ENCODE measurements at places on chromosomes 13 and 19. TPM values are rescaled to one million over a fixed set of nuclear protein-coding genes. Genes with fewer than 3 reads are reported as not detected.

GRCh38 chr13:91238036-91238435 is 109.5 kb upstream of the MIR17HG start:
- no peak for DNase-seq
- no peak overlapping the region for H3K27ac ChIP-seq
- no peaks in the 10 kb centered on the region for H3K4me1 ChIP-seq
- no peaks in the 10 kb centered on the region for H3K36me3 ChIP-seq

- H3K27ac ChIP-seq = no peak overlapping the region
- peaks cover 62% of the 10 kb centered on the region for H3K36me3 ChIP-seq
- DNase-seq = no peak
- no peak overlapping the region for H3K4me3 ChIP-seq
- peaks cover 13% of the 10 kb centered on the region for H3K4me1 ChIP-seq
These were observed 5.2 kb downstream of the SIRT6 start for GRCh38 chr19:4177146-4177545.

DNA sequence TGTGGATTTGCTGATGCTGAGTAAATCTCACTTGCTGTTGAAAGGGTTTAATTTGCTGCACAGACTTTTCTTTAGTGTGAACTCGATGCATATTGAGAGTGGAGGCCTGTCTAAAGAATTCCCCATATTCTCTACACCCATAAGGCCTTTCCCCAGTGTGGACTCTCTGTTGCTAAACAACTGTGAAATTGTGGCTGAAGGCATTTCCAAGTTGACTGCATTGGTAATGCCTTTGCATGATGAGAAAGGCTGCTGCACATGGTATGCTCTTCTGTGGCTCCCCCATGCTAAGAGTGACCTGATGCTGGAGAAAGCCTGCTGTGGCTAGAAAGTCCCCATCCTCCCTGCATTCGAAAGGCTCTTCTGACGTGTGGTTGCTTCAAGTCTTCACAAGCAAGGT is 6.6 kb upstream of the ZNF599 start:
- no peak for DNase-seq
- no peak overlapping the region for H3K4me3 ChIP-seq
- peaks cover 10% of the 10 kb centered on the region for H3K27me3 ChIP-seq
- H3K36me3 ChIP-seq = no peaks in the 10 kb centered on the region
- no peaks in the 10 kb centered on the region for H3K4me1 ChIP-seq

The KLF2 gene
- 53.1 TPM for total RNA-seq

DNA sequence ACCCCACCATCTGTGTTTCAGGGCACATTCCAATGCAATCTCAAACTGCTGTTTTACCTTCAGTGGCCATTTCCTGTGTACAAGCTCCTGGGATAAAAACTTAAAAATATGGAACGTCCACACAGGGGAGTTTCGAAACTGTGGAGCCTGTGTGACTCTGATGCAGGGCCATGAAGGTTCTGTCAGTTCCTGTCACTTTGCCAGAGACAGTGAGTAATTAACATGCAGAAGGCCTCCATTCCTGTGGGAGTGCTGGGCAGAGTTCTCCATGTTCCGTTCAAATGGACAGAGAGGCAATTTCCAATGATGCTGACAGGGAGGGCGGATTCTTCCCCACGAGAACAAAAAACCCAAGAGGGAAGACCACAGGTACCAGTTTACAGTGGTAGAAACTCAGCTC is 24.4 kb downstream of the WDR88 start:
- no peaks in the 10 kb centered on the region for H3K36me3 ChIP-seq
- no peak overlapping the region for H3K27ac ChIP-seq
- no peak overlapping the region for H3K4me3 ChIP-seq
- DNase-seq = no peak

- no peaks in the 10 kb centered on the region for H3K27me3 ChIP-seq
- no peaks in the 10 kb centered on the region for H3K4me1 ChIP-seq
- no peak overlapping the region for H3K4me3 ChIP-seq
- H3K27ac ChIP-seq = no peak overlapping the region
These were observed 65.7 kb downstream of the PAN3 start for GRCh38 chr13:28204043-28204442.

The PLA2G4C gene
- 28.1 TPM for total RNA-seq

DNA sequence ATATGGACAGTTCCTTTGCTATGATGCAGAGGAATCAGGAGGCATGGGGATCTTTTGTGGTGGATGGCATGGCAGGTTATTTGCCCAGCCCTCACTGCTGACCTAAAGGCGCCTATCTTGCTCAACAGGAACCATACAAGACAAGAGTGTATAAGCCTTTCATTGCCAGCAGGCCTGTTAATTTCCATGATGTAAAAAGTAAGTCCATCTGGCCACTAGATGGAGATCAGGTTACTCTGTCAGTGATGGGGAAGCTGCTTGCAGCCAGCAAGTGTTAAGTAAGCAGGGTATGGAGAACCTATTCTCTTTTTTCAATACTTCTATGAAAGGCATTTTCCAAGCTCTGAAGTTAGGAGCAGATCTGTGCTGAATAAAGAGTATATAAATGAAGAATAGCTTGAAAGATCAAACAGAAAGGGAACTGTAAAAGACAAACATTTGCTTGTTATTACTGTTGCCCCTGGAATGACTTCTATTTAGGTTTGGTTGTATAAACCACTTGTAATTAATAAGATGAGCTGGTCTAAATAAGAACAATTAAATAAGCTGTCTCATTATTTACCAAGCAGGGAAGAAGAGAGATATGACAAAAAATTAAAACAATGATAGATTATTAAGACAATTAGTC is 210.9 kb downstream of the RGCC start:
- H3K36me3 ChIP-seq = no peaks in the 10 kb centered on the region
- no peak overlapping the region for H3K27ac ChIP-seq
- no peak overlapping the region for H3K4me3 ChIP-seq

- H3K27ac ChIP-seq = no peak overlapping the region
- no peak for DNase-seq
- no peak overlapping the region for H3K4me3 ChIP-seq
- no peaks in the 10 kb centered on the region for H3K27me3 ChIP-seq
- H3K4me1 ChIP-seq = peaks cover 27% of the 10 kb centered on the region
- peaks cover 31% of the 10 kb centered on the region for H3K36me3 ChIP-seq
These were observed 6.0 kb upstream of the CCNP start for GRCh38 chr19:40232479-40232878.

The PLVAP gene
- total RNA-seq = 7.5 TPM

The MRPL57 gene
- 24.0 TPM for total RNA-seq
